ENCODE measurements at places on chromosomes 2 and 18. TPM values are rescaled to one million over a fixed set of nuclear protein-coding genes. Genes with fewer than 3 reads are reported as not detected.

The NEU4 gene
- total RNA-seq, result not detected

The NEMP2 gene
- total RNA-seq, result 2.2 TPM

The REG1A gene
- not detected for total RNA-seq

The MOCOS gene
- 1.9 TPM for total RNA-seq

The SETBP1 gene
- total RNA-seq, result 0.28 TPM

The ATP6V1B1 gene
- total RNA-seq, result not detected

The FAM161A gene
- 1.1 TPM for total RNA-seq

The BBS5 gene
- total RNA-seq, result 1.4 TPM

The CD28 gene
- total RNA-seq, result not detected

The SLC4A5 gene
- not detected for total RNA-seq

The ALPI gene
- not detected for total RNA-seq

The SERPINB12 gene
- total RNA-seq, result not detected

The ZNF521 gene
- 44.7 TPM for total RNA-seq

The FAM110C gene
- total RNA-seq, result not detected

The RTP5 gene
- total RNA-seq, result not detected

The ATP6V1C2 gene
- total RNA-seq, result not detected

The NXPH2 gene
- not detected for total RNA-seq

The CDH7 gene
- not detected for total RNA-seq

The SLC8A1 gene
- total RNA-seq, result 57.0 TPM

The SRD5A2 gene
- total RNA-seq, result not detected
